CD4-positive, alpha-beta T cell treated with Interleukin-4 for 4 hours (primary cell): ENCODE measurements at places on chromosomes 2 and 18.

DNA sequence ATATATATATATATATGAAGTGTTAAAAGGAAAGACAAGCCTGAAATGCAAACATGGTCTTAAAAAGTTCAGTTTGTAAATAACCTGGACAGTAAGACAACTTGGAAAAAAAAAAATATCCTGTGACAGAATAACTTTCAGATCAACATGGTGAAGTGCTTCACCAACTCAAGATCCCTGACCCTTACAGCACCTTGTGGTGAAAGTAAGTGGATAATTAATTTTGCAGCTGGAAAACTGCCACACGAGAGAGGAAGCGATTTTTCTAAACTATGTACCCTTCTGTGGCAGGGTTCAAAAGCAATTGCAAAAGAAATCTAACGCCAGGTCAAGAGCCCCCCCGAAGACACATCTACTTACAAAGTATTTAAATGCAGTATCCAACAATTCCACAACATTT lies 95.8 kb downstream of the PAX3 start:
- no peak for DNase-seq

GRCh38 chr2:238122287-238123217 lies 15.9 kb upstream of the KLHL30 start:
- DNase-seq, result no peak

DNA sequence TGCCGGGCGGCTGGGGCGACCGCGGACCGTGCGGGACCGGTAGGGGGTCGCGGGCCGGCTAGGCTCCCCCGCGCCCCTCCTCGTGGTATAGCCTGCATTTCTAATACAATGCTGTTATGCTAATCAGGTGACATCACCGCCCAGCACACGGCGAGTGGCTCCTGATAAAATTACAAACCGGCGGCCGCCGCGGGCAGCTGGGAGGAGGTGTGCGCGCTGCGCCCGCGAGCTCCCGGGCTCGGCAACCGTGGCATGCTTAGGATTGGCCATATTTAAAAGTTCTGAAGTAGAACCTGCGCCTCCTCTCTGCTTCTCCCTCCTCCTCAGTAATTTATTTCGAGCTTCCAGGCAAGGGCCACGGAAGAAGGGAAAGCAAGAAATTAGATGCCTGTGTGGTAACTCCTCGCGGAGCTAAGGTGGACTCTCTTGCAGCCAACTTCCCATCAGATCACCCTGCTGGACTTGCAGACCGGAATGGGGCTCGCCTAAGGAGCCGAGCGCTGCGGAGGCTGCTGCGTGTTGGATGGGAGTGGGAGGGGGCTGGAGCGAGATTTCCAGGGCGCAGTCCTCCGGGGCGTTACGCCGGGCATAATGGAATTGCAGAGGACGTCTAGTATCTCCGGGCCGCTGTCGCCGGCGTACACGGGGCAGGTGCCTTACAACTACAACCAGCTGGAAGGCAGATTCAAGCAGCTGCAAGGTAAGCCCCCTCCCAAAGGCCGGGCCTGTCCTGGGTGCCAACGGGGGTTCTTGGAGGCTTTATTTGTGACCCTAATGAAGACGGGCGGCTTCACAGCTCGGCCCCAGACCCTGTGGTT lies 102.3 kb downstream of the SPTBN1 start:
- peak; percentile 70 for DNase-seq

DNA sequence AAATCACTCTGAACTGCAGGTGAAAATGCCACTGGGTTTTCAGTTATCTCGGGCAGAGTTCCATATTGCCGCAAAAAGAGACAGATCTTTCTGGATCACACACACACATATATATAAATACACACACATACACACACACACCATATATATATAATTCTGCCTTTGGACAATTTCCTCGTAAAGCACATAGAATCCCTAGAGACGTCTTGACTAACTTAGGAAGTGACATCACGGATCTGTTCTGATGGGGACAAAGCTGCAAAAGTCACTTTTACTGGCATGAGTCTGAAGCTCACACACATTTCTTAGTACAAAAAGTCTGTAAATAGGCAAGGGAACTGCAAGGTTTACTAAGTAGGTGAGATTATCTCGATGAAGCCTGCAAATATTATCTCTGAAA lies 28.6 kb upstream of the MBOAT2 start:
- DNase-seq, result no peak

DNA sequence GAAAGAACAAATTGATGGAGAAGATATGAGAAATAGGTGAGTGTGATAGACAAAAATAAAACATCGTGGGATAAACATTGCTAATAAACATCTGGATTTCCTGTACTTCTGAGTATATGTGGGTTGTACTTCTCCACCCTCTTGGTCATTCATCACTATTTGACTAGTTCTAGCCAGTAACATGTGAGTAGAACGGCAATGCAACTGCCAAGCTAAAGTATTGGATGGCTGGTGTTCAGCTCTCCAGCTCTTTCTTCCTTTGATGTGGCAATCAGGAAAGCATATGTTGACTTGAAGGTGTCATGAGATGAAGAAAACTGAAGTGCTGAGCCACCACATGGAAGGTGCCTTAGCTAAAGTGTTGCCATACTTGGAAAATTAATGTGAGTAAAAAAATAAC lies 144.9 kb downstream of the SCG2 start:
- DNase-seq, result no peak

- no peak for DNase-seq
These were observed 367.1 kb downstream of the GPD2 start for GRCh38 chr2:156803243-156803642.

DNA sequence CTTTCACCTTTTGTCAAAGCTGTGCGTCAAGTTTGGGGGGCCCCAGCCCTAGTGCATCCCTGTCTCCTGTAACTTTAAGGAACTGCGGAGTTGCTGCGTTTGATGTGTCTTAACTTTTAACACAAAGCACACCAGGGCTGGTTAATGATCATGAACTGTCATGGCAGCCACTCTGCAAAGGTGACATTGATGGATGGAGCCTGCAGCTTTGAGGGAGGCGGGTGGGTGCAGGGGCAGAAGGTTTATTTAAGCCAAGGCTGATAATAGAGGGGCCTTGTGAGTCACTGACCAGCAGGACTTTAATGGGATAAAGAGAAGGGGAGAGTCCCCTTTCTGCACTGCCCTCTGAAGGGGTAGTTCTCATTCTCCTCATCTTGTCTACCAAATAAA lies 190.2 kb upstream of the GATA6 start:
- no peak for DNase-seq

DNA sequence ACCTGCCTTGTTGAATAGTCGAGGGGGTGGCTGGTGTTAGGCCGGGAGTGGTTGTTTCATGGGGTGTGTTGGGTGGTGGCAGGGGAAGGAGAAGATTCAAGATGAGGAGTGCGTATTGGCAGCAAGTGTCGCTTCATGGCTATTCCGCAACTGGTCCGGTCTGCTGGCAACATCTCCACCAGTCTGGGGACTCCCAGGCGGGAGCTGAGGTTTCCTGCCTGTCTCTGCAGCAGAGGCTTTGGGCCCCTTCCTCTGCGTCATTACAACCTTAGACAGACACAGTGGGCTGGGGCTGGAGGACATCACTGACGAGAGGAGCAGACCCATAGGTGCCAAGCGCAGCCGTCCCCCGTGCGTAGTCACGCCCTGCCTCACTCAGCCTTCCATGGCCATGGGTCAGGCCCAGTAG lies 64.0 kb upstream of the MCFD2 start:
- no peak for DNase-seq

DNA sequence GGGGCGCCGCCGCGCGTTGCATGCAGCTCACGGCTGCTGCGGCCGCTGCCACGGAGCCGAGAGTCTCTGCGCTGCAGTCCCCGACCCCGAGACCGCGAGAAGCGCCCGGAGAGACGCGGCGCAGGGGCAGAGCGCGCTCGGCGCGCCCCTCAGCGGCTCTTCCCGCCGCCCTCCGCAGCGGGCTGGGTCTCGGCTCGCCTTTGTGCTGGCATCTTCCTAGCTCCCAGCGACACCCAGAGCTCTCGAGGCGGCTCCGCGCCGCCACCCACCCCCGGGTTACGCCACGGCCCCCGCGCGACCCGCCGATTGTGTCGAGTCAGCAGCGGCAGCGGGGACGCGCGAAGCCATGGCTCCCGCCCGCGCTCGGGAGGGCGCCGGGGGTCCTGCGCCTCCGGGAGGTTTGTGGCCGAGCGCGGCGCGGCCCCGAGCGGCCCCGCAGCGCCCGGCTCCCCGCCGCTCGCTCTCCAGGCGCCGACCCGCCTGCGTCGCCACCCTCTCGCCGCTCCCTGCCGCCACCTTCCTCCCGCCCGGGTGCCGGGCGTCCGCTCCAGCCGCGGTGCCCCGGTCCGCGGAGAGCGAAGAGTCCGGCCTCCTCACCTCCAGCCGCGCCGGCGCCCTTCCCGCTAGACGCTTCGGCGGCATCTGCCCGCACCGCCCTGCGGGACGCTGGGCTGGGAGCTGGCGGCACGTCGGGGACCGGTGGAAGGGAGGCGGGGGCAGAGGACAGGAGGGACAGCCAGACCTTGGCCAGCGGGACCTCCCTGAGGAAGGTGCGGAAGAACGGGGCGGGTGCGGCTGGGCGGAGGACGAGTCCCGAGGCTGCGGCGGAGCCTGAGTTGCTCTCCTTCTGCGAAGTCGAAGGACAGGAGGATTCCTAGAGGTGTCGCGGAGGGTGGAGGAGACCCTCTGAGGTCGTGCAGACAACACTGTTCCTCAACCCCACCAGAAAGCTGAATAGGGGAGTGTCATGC lies 46.3 kb upstream of the CCDC150 start:
- no peak for DNase-seq

- no peak for DNase-seq
These were observed 42.8 kb downstream of the SLC9A4 start for GRCh38 chr2:102515851-102516250.

GRCh38 chr18:63112706-63113105 lies 206.9 kb downstream of the BCL2 start:
- no peak for DNase-seq

- no peak for DNase-seq
These were observed 35.4 kb upstream of the REEP1 start for GRCh38 chr2:86372641-86373502.

DNA sequence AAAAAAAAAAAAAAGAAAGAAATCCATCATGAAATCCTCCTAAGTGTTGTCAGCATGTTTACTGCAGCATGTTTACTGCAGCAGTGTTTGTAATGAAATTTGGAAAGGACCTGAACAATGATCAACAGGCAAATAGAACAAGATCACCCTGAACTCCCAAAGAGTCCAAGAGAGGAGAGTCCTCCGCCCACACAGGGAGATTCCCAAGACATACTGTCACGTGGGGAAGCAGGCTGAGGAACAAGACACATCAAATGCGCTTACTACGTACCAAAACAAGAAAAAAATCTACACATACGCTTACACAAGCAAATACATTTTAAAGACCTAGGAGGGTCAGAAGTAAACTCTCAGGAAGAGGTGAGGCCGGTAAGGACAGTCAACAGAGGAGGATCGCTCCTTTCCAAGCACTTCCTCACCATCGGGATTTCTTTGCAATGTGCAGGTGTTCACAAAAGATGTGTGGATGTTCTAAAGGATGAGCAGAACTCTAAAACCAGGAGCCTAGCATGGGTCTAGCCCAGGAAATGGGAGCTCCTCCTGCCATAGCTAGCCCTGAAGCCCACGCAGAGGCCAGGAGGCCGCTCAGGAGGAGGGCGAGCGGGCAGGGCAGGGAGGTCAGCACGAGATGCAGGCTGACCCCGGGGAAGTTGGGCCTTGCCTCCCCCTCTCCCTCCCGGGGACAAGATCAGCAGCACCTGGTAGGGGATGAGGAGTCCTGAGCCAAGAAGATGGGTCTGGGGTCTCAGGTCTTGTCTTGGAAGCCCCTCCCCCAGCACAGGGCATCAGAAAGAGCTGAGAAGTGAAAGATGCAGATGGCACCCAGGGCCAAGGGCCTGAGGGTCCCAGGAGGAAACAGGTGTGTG lies 66.4 kb downstream of the ZNF516 start:
- DNase-seq, result no peak

- no peak for DNase-seq
These were observed 78.9 kb downstream of the ZBTB7C start for GRCh38 chr18:48330016-48330991.

DNA sequence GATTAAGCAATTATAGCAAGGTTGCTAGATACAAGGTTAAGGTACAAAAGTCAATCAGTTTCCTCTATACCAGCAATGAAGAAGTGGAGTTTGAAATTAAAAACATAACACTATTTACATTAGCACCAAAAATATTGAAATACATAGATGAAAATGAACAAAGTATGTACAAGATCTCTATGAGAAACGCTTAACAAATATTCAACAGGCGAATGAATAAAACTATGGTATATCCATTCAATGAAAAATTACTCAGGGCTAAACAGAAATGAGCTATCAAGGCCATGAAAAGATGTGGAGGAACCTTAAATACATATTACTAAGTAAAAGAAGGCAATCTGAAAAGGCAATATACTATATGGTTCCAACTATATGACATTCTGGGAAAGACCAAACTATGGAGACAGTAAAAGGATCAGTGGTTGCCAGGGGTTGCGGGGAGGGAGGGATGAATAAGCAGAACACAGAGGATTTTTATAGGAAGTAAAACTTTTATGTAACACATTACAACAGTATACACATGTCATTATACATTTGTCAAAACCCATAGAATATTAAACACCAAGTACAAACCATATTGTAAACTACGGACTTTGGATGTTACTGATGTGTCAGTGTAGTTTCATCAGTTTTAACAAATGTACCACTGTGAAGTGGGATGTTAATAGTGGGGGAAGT lies 62.1 kb downstream of the RMDN2 start:
- DNase-seq, result no peak

- no peak for DNase-seq
These were observed 4.3 kb downstream of the CASP8 start for GRCh38 chr2:201264472-201265173.

DNA sequence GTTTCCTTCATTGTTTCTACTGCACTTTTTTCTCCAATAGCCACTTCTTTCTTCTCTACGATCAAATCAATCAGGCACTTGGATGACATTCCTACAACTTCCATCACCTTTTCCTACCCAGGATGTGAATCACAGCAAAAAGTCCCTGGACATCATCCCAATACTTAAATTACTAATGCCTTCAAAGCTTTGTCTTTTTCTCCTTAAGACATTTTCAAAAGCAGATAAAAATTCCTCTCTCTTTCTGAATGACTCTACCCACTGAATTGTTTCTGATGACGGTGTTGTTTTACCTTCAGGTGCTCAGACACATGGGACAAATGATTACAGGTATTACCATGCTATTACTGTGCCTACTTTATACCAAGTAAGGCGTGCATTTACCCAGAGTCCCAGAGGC lies 500.9 kb downstream of the FBXO15 start:
- DNase-seq, result no peak

DNA sequence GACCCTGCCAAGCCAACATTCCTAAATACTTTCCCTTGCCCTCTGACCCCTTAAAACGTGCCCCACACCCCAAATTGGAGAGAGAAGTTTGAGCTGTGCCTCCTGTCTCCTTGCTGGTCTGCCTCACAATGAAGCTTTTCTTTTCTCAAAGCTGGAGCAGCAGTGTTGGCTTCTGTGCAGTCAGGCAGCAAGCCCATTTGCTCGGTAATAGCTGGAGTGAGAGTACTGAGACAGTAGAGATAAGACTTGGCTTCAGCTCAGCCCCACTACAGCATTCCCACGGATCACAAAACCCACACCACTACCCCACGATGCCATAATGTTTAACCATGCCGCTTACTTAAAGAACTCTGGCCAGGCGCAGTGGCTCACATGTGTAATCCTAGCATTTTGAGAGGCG lies 73.0 kb downstream of the NCAPH start:
- no peak for DNase-seq

- no peak for DNase-seq
These were observed 431.3 kb upstream of the MYT1L start for GRCh38 chr2:2762166-2762908.
